ENCODE measurements at places on chromosomes 6 and 20.
A peak's percentile ranks its signal among the peaks of the same experiment; 100 is the strongest.

DNA sequence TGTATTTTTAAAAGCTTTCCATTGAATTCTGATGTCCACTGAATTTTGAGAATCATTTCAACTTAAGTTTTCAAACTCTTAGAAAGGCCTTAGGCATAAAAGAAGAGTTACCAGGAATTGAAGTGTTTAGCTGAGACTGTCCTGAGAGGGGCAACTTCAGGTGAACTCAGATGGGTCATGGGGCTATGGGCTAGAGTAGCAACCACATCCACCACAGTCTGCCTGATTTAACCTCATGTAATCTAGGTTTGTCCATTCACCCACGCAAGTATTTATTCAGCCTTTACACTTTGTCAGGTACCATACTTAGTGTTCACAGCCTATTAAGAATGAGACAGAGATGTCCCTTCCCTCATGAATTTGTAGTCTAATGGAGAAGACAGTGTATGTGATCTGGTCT is 501.0 kb downstream of the KIF16B start:
- DNase-seq: no peak

GRCh38 chr6:5909721-5910120 is 97.0 kb downstream of the NRN1 start:
- DNase-seq: no peak

- DNase-seq: no peak
These were observed 99.5 kb upstream of the ZFP64 start for GRCh38 chr20:52291109-52291508.

GRCh38 chr6:141594874-141595273 is 537.9 kb upstream of the GJE1 start:
- DNase-seq: no peak

DNA sequence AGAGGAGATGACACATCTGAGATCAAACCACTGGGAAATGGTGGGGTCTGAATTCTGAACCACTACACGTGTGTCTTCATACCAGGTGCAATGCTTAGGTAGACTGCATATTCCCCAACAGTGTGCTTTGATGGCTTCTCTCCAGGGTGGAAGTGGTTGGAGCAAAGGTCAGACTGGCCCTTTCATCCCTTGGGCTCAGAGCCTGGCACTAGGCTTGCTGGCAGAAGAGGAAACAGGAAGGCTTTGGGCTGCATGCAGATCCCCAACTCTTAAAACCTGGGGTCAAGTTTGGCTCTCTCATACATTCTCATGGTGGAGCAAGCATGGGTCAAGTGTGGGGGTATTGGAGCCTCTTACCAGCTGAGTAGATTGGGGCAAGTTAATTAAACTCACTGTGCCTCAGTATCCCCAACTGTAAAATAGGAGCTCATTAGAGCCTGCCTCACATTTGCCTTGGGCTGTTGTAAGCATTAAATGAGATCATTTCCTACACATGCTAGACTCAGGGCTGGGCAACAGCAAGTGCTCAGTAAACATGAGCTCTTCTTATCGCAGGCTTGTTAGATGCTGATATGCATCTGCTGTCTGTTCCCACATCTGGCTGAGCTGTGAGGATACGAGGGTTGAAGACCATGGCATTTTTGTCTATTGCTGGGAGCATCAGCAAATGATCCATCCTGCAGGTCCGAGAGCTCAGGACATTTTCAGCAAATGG is 51.6 kb upstream of the FAM83D start:
- no peak for DNase-seq

DNA sequence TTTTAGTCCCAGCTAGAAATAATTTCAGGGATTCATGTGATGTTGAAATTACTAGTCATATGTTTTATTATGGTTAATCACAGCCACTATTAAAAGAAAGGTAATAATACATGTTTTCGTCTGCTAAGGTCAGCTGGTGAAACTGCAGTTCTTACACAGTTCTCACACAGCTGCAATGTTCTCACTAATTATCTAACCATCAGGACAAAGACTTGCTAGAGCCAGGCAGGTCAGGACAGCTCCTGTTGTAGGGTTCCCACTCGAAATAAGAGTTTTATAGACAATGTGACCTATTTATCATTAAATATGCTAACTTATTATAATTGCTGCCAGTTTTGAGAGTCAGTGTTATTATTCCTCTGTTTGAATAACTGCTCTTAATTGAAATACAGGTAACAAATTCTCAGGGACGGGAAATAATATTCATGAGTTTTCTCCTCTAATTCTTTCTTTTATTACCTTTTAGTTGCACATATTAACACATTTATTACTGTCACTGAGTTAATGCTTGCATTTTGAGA is 97.9 kb downstream of the GJA1 start:
- DNase-seq: no peak

DNA sequence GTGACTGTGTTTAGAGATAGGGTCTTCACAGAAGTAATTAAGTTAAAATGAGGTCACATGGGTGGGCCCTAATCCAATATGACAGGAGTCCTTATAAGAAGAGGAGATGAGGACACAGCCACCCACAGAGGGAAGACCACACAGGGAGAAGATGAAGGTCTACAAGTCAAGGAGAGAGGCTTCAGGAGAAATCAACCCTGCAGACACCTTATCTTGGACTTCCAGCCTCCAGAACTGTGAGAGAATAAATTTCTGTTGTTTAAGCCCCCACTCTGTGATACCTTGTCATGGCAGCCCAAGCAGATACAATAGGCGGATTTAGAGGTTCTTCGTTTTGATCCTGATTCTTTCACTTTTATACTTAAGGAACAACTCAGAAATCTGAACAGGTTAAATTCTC is 63.5 kb upstream of the NEDD9 start:
- no peak for DNase-seq

DNA sequence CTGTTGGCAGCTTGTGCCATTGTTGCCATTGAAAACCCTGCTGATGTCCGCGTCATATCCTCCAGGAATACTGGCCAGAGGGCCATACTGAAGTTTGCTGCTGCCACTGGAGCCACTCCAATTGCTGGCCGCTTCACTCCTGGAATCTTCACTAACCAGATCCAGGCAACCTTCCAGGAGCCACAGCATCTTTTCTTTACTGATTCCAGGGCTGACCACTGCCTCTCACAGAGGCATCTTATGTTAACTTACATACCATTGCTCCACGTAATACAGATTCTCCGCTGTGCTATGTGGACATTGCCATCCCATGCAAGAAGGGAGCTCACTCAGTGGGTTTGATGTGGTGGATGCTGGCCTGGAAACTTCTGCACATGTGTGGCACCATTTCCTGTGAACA is 221.8 kb upstream of the FAM83B start:
- no peak for DNase-seq

- DNase-seq: no peak
These were observed 259.1 kb downstream of the ARID1B start for GRCh38 chr6:157036245-157036711.

- no peak for DNase-seq
These were observed 1.4 kb downstream of the NFYA start for GRCh38 chr6:41073968-41074691.

DNA sequence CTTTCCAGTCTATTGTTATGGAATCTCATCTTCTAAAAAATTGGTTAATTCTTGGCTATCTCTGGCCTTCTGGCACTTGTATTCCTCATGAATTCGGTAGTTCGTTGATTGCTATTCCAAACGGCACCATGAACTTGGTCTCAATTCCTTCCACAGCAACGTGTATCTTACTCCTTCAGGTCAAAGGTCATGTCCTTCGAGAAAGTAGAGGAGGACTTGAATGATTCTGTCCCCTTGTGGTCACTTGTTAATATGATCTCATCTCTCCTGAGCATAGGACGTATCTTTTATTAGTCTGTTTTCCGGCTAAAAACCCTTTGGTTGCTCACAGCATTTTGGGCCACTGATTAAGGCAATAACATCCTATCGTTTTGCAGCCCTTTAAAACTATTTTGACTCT is 9.4 kb downstream of the TLDC2 start:
- no peak for DNase-seq

DNA sequence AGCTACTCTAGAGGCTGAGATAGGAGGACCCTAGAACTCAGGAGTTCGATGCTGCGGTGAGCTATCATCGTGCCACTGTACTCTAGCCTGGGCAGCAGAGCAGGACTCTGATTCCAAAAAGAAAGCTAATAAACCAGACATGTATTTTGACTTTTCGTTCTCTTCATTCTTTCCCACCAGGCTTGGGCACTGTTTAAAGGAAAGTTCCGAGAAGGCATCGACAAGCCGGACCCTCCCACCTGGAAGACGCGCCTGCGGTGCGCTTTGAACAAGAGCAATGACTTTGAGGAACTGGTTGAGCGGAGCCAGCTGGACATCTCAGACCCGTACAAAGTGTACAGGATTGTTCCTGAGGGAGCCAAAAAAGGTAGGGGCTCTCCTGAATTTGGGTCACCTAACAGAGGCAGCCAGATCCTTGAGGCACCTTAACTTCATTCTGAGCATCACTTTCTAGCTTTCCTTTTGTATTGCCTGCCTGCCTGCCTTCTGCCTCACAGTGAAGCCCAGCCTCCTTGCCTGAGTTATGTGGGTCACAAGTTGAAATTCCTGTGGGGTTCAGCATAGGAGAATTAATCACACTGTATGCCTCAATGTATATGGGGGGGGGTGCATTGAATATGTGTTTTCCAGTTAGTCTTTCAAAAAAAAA is 3.2 kb downstream of the IRF4 start:
- DNase-seq: no peak

GRCh38 chr6:104409913-104410312 is 449.8 kb downstream of the HACE1 start:
- no peak for DNase-seq

DNA sequence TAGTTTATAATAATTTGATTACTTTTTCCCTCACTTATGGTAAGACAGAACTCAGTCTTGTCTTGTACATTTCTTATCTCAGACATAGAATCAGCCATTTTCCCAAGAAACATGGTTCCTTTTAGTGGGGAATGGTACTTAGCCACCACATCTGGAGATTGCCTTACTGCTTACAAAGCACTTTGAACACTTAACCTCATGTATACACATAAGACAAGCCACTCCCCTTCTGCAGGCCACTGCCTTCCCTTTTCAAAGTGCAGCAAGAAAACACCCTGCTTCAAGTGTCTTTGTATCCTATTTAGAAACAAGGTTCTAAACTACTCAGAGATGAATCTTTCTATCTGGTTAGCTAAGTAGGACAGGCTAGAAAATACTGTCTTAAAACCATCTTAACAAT is 159.2 kb downstream of the UBE3D start:
- no peak for DNase-seq

- DNase-seq: no peak
These were observed 270.4 kb upstream of the PLCB4 start for GRCh38 chr20:8798505-8798904.

- DNase-seq: no peak
These were observed 7.7 kb downstream of the AKAP12 start for GRCh38 chr6:151247490-151247889.

DNA sequence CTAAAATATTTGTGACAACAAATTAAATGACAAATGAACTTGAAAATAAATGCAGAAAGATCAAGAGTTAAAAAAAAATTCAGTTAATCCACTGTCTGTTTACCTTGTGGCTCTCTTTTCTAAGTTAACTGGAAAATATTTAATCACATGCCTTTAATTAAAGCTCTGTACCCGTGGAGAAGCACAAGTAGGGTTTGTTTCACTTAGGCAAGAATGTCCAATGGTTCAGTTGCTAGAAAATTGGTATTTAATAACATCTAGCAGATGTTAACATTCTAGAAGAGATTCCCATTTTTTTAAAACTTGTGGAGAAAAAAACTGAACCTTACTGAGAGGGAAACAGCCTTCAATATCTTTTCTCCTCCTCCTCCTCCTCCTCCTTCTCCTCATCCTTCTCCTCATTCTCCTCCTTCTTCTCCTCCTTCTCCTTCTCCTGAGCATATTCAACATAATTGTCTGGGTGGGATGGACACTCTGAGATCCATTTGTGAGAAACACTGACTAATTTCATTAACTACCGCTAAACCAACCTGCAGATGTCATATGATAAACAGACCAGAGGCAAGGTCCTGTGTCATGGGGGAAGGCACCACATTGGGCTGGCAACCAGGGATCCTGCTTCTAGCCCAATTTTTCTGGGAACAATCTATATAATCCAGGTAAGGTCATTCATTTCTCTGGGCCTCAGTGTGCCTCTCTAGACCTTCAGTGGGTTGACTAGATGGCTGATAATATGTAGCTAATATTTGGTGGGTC is 44.1 kb upstream of the AKIRIN2 start:
- no peak for DNase-seq

- DNase-seq: no peak
These were observed 48.6 kb downstream of the MOCS1 start for GRCh38 chr6:39885691-39886090.

- DNase-seq: no peak
These were observed 93.3 kb downstream of the SCML4 start for GRCh38 chr6:107730683-107731314.

GRCh38 chr6:39321761-39322160 is 741 bp downstream of the KCNK16 start:
- DNase-seq: no peak

GRCh38 chr20:21309678-21310467 is 6.7 kb downstream of the XRN2 start:
- DNase-seq: no peak

- DNase-seq: peak; percentile 35
These were observed 143.6 kb downstream of the MRPL14 start for GRCh38 chr6:43983632-43984031.

DNA sequence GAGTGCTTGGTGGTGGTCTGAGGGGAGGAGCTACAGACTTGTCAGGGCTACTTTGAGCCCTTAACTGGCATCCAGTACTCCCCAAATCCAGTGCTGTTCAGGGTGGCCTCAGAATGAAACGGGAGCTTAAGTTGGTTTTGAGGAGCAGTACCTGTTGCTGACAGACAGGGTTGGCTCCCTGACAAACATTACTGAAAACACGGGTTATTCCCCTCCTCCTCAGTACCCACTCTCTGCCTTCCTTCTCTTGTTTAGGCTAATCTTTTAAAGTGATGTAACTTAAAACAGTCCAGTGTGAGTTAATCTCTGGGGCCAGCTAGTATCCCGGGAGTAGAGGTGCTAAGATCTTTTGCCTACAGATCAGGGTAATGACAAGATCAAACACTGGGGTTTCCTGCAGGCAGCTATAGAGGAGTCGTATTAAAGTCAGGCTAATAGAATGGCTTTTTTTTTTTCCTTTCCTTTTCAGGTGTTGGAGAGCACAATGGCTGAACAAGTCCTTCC is 3.7 kb downstream of the TNFAIP3 start:
- DNase-seq: no peak

GRCh38 chr6:48135323-48136084 is 24.5 kb upstream of the PTCHD4 start:
- no peak for DNase-seq

DNA sequence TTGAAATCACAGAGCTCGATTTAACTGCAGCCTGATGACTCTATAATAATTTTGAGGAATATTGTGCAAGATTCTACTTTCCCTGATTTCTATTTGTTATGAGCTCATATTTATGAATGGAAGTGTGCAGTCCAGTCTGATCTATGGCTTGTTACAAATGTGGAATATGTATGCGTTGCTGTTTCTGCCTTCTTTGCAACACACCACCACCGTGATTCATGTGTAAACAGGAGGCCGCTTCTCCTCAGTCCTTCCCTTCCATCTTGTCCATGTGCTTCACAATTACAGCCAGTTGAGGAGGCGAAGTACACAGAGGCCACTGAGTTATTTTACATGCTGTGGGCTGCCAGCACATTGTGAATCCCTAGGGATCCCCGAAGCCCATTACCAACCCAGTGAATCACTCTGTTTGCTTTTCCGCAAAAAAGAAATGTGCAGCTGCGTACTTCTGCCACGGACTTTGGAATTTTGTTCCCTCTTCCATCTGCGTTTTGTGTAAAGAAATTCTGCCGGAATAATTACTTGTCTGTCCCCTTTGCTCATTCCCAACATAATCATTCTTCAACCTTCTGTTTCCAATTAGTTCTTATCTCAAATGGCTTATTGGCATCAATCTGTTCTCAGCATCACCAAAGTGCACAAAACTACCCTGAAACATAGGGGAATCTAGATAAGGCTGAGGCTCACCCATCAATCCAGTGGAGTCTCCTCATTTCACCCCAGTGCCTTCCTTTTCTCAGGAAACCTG is 551.6 kb upstream of the CITED2 start:
- DNase-seq: no peak
